NCI-H510A (cell line): ENCODE measurements at places on chromosomes 3 and 15.

GRCh38 chr3:191296041-191296541, 33.1 kb upstream of the CCDC50 start:
- DNase-seq = no peak

GRCh38 chr15:69459066-69459465, 6.4 kb downstream of the RPLP1 start:
- DNase-seq = no peak

DNA sequence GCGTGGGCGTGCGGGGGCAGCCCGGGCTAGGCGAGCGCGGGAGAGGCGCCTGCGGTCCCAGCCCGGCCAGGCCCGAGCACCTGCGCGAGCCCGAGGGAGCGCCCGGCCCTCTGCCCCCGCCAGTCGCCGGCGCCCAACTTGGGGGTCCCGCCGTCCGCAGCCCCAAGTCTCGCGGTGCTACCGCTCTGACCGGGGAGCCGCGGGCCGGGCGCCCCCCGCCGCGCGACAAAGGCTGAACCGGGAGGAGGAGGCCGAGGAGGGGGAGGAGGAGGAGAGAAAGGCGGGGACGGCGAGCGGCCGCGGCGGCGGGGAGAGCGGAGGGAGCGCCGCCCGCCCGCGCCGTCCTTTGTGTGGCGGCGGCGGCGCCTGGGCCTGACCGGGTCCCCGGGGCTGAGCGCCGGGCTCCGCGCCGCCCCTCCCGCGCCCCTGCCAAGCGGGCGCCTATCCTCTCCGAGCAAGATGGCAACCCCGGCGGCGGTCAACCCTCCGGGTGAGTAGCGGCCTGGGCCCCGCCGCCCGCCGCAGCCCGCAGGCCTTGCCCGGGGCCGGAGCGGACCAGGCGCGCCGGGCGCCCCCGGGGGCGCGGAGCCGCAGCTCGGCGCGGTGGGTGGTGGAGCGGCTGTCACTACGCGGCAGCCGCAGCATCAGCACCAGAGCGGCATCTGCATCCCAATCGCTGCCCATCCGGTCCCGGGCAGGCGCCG, at the start of gene ARNT2:
TSS of gene ARNT2 (plus strand) at position 326 of the 704 bp plus-strand sequence. CDS start at position 460, 134 bp downstream.
- no peak for DNase-seq

GRCh38 chr3:195105389-195105788, 165.6 kb downstream of the XXYLT1 start:
- no peak for DNase-seq

DNA sequence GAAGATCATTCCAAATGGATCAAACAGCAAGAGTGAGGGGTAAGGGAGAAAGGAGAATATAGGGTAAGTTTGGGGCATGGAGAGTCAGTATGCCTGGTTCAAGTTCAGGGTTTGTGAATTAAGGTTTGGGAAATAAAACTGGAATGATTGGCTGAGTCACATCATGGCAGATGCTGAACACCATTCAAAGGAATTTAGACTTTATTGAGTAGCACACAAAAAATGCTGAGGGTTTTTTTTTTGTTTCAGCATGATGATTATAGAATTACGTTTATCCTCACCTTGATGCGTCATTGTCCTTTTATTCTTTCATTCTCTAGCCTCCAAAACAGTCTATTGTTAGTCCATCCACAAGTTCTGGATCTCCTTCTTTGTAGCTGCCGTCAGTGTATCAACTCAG, 220.0 kb upstream of the UMPS start:
- DNase-seq = no peak
